ENCODE measurements at places on chromosomes 1 and 21. TPM values are rescaled to one million over a fixed set of nuclear protein-coding genes. Genes with fewer than 3 reads are reported as not detected.

MAP3K6 gene
- total RNA-seq = 38.6 TPM

- no peak for DNase-seq
- H3K36me3 ChIP-seq = no peaks in the 10 kb centered on the region
- H3K4me3 ChIP-seq = no peak overlapping the region
- no peak overlapping the region for H3K27ac ChIP-seq
- H3K27me3 ChIP-seq = no peaks in the 10 kb centered on the region
Measured at GRCh38 chr1:110440877-110441276, 10.1 kb upstream of the PROK1 start.

- H3K36me3 ChIP-seq = peaks cover 5% of the 10 kb centered on the region
- no peaks in the 10 kb centered on the region for H3K4me1 ChIP-seq
- H3K4me3 ChIP-seq = no peak overlapping the region
- H3K27me3 ChIP-seq = no peaks in the 10 kb centered on the region
Measured at GRCh38 chr21:32764186-32764585, 7.4 kb downstream of the PAXBP1 start.

GRCh38 chr1:47388891-47389238 lies 27.2 kb upstream of the FOXE3 start:
- no peak overlapping the region for H3K4me3 ChIP-seq
- H3K27me3 ChIP-seq = no peaks in the 10 kb centered on the region
- peak; percentile 39 for DNase-seq
- H3K36me3 ChIP-seq = no peaks in the 10 kb centered on the region
- peaks cover 4% of the 10 kb centered on the region for H3K4me1 ChIP-seq

- no peaks in the 10 kb centered on the region for H3K27me3 ChIP-seq
- no peak overlapping the region for H3K27ac ChIP-seq
- H3K36me3 ChIP-seq = no peaks in the 10 kb centered on the region
- H3K4me3 ChIP-seq = no peak overlapping the region
- no peaks in the 10 kb centered on the region for H3K4me1 ChIP-seq
Measured at GRCh38 chr1:72100771-72101170, 181.6 kb downstream of the NEGR1 start.

DNA sequence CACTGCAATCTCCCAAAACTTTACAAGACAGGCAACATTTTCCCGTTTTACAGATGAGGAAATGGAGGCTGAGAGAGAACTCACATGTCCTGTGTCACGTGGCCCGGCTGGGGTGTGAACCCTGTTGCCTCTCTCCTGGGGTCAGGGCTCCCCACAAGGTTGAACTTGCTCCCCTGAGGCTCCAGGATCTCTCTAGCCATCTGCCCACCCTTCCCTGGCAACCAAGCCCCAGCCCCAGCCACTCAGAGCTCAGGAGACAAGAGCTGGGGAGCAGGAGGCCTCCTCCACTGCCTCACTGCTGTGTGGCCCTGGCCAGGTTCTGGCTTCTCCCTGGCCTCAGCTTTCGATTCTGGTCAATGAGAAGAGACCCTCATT lies 11.8 kb downstream of the LAPTM5 start:
- no peaks in the 10 kb centered on the region for H3K4me1 ChIP-seq
- H3K4me3 ChIP-seq = no peak overlapping the region
- no peak overlapping the region for H3K27ac ChIP-seq
- DNase-seq = no peak

SLC26A9 gene
- 0.09 TPM for total RNA-seq

LCE1C gene
- total RNA-seq = not detected

- no peak for DNase-seq
- H3K27me3 ChIP-seq = no peaks in the 10 kb centered on the region
- H3K27ac ChIP-seq = no peak overlapping the region
- H3K4me3 ChIP-seq = no peak overlapping the region
- H3K36me3 ChIP-seq = no peaks in the 10 kb centered on the region
Measured at GRCh38 chr1:178417858-178418257, 78.9 kb downstream of the CLEC20A start.

- DNase-seq = no peak
- peak within 1 kb of the TSS; percentile 49 for H3K4me3 ChIP-seq
- no peaks in the 10 kb centered on the region for H3K36me3 ChIP-seq
- H3K4me1 ChIP-seq = peaks cover 7% of the 10 kb centered on the region
- H3K27me3 ChIP-seq = no peaks in the 10 kb centered on the region
- peak within 1 kb of the TSS; percentile 85 for H3K27ac ChIP-seq
Measured at GRCh38 chr21:41316200-41317062, at the start of gene FAM3B. FAM3B (plus strand) TSS chr21:41316801; CDS start chr21:41316880, 79 bp downstream.

PLEKHG5 gene
- 21.4 TPM for total RNA-seq

- no peak for DNase-seq
- H3K4me3 ChIP-seq = no peak overlapping the region
- no peaks in the 10 kb centered on the region for H3K4me1 ChIP-seq
- H3K27ac ChIP-seq = no peak overlapping the region
- no peaks in the 10 kb centered on the region for H3K27me3 ChIP-seq
- no peaks in the 10 kb centered on the region for H3K36me3 ChIP-seq
Measured at GRCh38 chr1:93330617-93331016, 15.1 kb upstream of the DR1 start.

DNA sequence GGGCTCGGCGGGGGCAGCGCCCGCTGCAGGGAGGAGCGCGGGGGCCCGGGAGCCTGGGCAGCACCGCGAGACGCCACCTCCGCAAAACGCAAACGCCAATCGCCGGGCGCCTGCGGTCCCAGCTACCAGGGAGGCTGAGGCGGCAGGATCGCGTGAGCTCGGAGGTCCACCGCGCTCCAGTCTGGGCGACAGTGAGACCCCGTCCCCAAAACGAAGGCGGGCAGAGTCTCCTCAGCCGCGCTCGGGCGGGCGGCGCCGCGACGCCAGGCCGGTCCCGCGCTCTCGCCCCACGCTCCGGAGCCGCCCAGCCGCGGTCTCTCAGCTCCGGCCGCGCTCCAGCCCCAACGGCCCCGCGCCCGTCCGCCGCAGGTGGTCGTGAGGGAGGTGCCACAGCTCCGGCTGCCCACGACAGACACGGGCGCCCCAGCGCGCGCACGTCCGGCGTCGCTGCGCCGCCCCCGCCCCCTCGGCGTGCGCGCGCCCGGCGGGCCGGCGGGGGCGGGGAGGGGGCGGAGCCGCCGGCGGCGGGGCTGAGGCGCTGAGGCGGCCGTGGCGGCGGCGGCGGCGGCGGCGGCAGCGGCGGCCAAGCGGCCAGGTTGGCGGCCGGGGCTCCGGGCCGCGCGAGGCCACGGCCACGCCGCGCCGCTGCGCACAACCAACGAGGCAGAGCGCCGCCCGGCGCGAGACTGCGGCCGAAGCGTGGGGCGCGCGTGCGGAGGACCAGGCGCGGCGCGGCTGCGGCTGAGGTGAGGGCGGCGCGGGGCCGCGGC lies at the start of gene ADARB1:
Gene ADARB1, plus strand, starts transcription at position 533 of the 770 bp plus-strand sequence. CDS start 97,077 bp downstream, outside the sequence.
- H3K4me1 ChIP-seq = no peaks in the 10 kb centered on the region
- H3K36me3 ChIP-seq = no peaks in the 10 kb centered on the region
- no peaks in the 10 kb centered on the region for H3K27me3 ChIP-seq
- DNase-seq = peak; percentile 44
- peak within 1 kb of the TSS; percentile 99 for H3K4me3 ChIP-seq
- peak within 1 kb of the TSS; percentile 96 for H3K27ac ChIP-seq

DNA sequence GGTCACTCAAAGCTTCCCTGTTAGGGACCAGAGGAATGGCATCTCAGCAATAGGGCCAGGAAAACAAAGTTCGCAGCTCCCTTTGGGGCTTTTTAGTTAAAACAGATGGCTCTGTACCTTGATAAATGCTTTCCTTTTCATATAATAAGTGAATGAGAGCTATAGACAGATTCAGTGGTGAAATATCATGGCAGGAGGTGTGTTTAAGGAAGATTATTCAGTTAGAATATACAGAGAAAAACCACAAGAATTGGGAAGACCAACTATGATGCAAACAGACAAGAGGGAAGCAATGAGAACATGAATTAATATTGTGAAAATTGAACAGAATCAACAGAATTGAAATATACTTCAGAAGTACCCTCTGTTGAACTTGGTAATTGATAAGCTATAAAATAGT lies 379.4 kb downstream of the PLPP3 start:
- H3K4me1 ChIP-seq = no peaks in the 10 kb centered on the region
- no peaks in the 10 kb centered on the region for H3K27me3 ChIP-seq
- no peak overlapping the region for H3K4me3 ChIP-seq
- no peak for DNase-seq

DNA sequence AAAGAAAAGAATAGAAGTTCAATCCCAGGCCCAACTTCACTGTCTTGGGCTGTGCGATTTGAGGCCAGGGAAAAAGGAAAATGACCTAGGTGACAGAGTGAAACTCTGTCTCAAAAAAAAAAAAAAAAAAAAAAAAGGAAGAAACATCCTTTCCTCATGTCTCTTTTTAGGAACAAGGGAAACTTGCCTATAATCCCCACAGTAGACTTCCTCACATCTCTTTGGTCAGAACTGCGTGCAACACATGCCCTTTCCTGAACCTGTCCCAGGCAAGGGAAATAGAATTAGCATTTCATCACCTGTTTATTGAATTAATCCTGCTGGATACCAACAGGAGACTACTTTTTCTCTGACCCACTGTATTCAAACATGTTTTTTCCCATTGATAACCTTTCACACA lies 2.3 kb downstream of the DCST1 start:
- peaks cover 5% of the 10 kb centered on the region for H3K4me1 ChIP-seq
- H3K27me3 ChIP-seq = no peaks in the 10 kb centered on the region
- no peak for DNase-seq
- H3K36me3 ChIP-seq = no peaks in the 10 kb centered on the region

DNA sequence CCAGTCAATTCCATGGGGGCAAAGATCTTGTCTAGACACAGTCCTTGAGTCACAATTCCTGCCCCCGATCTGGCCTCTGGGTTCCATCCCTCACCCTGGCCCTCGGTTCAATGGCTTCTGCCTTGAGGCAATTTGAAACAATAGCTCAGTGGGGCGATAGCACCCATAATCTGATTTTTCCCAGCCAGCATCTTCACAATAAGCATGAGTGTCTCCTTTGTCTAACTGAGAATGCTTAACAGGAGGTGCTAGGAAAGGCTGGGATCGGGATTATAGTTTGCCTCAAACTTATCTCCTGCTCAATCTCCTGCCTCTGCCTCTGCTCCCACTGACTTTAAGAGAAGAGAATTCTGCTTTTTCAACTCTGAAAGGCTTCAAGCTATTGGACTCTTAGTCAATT lies 293.9 kb upstream of the PROX1 start:
- DNase-seq = no peak
- H3K27me3 ChIP-seq = no peaks in the 10 kb centered on the region
- H3K27ac ChIP-seq = no peak overlapping the region
- no peaks in the 10 kb centered on the region for H3K36me3 ChIP-seq
- H3K4me3 ChIP-seq = no peak overlapping the region
- H3K4me1 ChIP-seq = no peaks in the 10 kb centered on the region

- DNase-seq = no peak
- no peaks in the 10 kb centered on the region for H3K4me1 ChIP-seq
- H3K27ac ChIP-seq = no peak overlapping the region
- H3K27me3 ChIP-seq = no peaks in the 10 kb centered on the region
- H3K4me3 ChIP-seq = no peak overlapping the region
Measured at GRCh38 chr1:225627304-225627947, 25.5 kb downstream of the ENAH start.

DNA sequence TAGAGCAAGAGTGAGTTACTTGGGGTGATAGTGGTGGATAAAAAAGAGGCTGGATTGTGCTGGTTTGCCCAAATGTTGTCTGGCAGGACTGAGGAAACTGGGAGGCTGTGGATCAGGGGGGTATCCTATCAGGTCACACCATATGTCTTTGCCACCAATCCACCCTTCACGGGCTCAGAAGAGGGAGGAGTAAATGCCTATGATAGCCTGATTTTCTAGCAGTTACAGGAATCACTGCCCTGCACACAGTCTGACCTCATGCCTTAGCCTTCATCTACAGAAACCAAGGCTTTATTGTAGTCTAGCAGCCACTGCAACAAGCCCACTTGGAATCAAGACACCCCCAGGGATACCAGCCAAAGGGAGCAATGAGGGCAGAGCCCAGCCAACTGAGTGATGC lies 51.8 kb downstream of the ATP1A1 start:
- DNase-seq = no peak
- no peaks in the 10 kb centered on the region for H3K4me1 ChIP-seq
- no peak overlapping the region for H3K4me3 ChIP-seq
- H3K27ac ChIP-seq = no peak overlapping the region

DNA sequence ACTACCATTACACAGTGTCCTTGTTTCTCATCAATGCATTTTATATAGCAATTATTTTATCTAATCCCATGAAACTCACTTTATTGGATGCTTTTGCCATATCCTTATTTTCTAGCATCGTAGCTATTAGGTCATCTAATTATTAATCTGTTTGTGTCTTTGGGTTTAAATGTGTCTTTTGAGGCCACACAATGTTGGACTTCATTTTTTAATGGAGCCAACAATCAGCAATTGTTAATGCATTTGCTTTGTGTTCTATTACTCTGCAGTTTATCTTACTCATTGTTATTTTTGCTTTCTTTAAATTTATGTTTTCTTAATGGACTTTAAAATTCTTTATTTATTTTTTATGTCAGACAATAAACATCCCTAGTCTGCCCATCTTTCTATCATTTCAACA lies 1.8 kb upstream of the HSD11B1 start:
- no peak for DNase-seq
- H3K27ac ChIP-seq = no peak overlapping the region
- no peaks in the 10 kb centered on the region for H3K36me3 ChIP-seq
- no peaks in the 10 kb centered on the region for H3K4me1 ChIP-seq
- no peaks in the 10 kb centered on the region for H3K27me3 ChIP-seq

RASSF5 gene
- total RNA-seq = 42.5 TPM

GRCh38 chr1:54751426-54751825 lies 12.9 kb downstream of the PARS2 start:
- H3K27me3 ChIP-seq = no peaks in the 10 kb centered on the region
- H3K27ac ChIP-seq = no peak overlapping the region
- DNase-seq = no peak
- no peak overlapping the region for H3K4me3 ChIP-seq
- H3K4me1 ChIP-seq = no peaks in the 10 kb centered on the region

CORT gene
- 1.1 TPM for total RNA-seq

DNA sequence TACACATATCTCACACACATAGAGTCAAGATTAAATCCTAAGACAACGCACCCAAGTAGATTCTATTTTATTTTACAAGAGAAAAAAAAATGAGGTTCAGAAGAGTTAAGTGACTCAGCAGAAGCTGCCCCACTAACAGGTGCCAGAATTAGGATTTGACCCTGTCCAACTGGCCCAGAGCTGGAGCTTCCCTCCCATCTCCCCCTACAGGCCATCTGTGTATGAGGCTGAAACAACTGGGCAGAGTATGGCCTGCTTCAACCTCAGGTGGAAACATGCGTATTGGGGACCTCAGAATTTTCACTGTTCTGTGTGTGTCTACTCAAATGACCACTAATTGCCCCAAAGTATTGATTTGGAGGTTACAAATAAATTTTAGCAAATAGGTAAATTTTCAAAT lies 29.9 kb downstream of the PSMG1 start:
- no peak for DNase-seq
- H3K4me3 ChIP-seq = no peak overlapping the region
- H3K4me1 ChIP-seq = no peaks in the 10 kb centered on the region
- no peak overlapping the region for H3K27ac ChIP-seq

GRHL3 gene
- 8.1 TPM for total RNA-seq

DNA sequence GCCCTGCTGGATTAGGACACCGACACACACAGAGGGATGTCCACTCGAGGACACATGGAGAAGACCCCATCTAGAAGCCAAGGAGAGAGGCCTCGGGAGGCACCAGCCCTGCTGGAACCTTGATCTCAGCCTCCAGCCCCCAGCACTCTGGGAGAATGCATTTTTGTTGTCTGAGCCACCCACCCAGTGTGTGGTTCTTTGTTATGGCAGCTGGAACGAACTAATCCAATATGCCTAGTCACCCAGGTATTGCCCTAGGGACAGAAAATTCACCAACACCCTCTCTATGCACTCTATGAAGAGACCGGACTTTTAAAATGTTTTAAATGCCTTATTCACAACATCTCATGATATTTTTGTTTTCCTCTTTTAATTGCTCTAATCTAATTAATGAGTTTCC lies 117.4 kb downstream of the CRYAA start:
- H3K27me3 ChIP-seq = no peaks in the 10 kb centered on the region
- no peaks in the 10 kb centered on the region for H3K36me3 ChIP-seq
- no peak overlapping the region for H3K4me3 ChIP-seq
- no peak for DNase-seq
- no peaks in the 10 kb centered on the region for H3K4me1 ChIP-seq
